ENCODE measurements at places on chromosomes 12 and 14.

GRCh38 chr12:71190822-71191221 lies 33.0 kb upstream of the TSPAN8 start:
- DNase-seq, result no peak

DNA sequence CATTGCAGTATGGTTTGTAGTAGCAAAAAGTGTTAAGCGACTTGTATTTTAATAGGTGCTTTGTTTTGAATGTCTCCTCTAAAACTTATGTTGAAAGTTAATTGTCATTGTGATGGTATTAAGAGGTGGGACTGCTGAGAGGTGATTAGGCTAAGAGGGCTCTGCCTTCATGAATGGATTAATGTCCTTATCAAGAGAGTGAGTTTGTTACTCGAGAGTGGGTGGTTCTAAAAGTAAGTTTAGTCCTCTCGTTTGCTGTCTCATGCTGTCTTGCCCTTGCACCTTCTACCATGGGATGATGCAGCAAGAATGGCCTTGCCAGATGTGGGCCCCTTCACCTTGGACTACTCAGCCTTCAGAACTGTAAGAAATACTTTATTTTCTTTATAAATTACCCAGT lies 17.4 kb downstream of the ZDHHC17 start:
- no peak for DNase-seq

DNA sequence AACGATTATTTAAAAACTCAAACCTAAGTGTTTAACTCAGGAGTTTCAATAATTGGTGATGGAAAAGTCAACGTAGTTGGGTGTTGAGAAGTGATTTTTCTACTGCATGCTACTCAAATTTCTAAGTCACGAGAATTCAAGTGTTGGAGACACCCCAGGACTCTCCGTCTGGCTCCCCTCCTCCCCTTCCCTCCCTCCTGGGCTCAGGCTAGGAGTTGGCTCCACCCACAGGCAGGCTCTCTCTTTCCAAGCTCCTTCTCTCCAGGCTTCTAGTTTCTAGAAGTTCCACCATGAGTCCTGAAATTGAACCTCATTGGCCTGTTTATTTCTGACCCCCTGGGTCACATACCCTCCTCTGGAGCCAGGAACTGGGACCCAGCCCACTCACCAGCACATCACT lies 73.0 kb downstream of the TMEM132D start:
- no peak for DNase-seq

- no peak for DNase-seq
These were observed 152.4 kb downstream of the BRMS1L start for GRCh38 chr14:35978561-35978960.

GRCh38 chr12:121017966-121018491 lies 1.7 kb upstream of the C12orf43 start:
- DNase-seq, result no peak

DNA sequence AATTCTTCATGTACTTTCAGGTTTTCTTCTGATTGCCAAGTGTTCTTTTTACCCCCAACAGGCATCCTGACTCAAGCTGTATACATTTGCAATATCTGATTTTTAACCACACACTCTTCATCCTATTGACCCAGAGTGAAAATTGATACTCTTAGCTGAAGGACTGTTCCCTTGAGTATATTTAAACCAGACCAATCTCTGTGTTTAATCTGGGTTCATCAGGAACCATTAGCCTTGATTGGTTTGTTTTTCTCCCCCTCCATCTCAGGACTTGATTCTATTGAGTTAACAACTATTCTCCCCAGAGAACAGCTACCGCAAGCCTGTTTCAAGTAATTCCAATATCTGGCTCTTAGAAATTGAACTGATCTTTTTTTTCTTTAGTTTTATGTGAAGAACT lies 222.3 kb upstream of the NOVA1 start:
- no peak for DNase-seq

- no peak for DNase-seq
These were observed 109.7 kb upstream of the LHX5 start for GRCh38 chr12:113581342-113581741.

DNA sequence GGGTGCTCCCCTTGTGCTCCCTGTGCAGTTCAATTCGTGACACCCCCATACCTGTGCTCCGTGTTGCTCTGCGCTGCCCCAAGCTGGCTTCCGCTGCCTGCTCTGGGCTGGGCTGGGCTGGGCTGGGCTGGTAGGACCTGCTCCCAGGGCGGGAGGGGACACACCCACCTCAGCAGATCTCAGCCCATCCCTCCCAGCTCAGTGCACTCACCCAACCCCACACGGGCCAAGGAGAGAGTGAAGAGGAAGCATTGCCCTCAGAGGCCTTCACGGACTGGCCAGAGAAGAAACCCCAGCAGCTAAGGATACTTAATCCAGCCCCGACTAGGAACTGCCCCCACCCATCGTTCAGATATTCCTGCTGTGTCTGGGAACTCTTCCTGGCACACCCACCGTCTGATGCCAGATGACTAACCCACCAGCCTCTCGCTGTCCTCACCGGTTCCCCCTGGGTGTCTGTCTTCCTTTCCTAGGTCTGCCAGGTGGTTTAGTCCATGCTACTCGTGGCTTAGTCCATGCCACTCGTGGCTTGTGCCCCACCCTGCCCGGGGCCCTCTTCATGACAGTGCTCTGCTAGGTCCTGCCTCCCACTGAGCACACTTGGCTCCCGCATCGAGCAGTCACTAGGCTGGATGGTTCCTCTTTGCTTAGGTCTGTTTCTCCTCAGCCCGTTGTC lies at the start of gene LPAR5:
TSS of gene LPAR5 (minus strand) at position 104 of the 676 bp plus-strand sequence. CDS start 14,711 bp downstream, outside the sequence.
- DNase-seq, result peak; percentile 38

DNA sequence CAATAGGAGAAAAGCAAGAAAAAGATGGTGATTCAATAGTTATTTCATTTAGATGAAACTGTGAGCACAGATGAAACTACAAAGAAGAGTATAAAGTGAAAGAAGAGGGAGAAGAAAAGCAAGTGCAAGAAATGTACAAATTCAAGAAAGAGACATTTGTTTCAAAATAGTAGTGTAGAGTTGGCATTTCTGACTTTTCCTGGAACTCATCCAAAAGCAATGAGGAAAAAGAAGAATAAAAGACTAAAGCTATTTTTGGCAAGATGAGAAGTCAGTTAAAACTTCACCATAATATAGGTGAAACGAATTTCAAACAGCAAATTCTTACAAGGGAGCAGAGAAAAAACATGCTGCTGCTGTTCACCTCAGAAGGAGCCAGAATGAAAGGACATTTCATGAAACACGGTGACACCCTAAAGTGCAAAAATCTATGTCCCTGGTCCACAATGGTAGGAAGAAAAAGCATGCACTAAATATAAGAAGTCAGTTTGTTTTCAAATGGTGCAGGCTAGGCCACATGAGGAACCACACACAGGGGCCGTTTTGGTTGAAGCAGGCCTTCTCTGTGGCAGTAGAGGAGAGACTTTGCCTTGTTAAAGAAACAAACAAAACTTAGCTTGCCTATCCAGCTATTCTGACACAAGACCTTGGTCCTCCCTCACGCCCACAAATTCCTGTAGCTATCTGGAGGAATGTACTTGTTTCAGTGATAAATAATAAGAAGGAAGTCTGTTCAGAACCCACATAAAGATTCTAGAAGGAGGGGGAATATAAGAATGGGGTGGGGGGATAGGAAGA lies 11.1 kb upstream of the CMAS start:
- no peak for DNase-seq

- DNase-seq, result no peak
These were observed 128.0 kb downstream of the GPR135 start for GRCh38 chr14:59337141-59337611.

GRCh38 chr12:93226361-93226760 lies 151.4 kb upstream of the NUDT4 start:
- DNase-seq, result no peak

GRCh38 chr12:86376052-86376451 lies 119.9 kb upstream of the MGAT4C start:
- no peak for DNase-seq

GRCh38 chr14:82963756-82964155 lies 1430.1 kb upstream of the SEL1L start:
- no peak for DNase-seq

DNA sequence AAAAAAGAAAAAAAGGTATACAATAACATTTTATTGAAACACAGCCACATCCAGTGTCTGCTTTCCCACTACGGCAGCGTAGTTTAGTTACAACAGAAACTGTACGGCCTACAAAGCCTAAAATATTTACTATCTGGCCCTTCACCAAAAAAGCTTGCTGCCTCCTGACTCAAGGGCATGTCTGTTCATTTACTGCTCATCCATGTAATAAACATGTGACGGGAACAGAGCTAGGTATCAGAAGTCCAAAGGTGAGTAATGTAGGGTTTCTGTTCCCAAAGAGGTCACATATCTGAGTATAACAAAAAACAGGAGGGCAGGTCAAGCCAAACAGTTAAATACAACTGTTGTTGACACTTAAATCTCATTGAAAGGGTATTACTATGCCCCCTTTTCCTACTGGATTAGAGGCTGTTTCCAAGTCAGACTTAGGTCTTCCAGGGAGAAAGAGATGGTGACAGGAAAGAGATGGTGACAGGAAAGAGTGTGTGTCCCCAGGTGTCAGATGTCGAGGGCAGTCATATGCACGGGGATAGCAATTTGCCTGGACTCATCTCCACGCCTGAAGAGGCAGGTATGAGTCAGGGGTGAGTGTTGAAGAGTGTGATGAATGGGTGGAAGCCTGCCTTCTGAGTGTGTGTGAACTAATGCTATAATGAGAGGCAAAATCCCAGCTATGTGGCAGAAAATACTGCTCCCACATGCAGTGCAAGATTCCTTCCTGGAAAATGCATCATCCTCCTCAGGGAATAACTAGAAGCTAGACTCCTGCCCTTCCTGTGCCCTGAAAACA lies 77.7 kb downstream of the MAP3K9 start:
- no peak for DNase-seq

GRCh38 chr12:116456330-116457082 lies 102.7 kb upstream of the MAP1LC3B2 start:
- no peak for DNase-seq

- no peak for DNase-seq
These were observed 83.2 kb downstream of the DAD1 start for GRCh38 chr14:22505697-22506377.

- DNase-seq, result no peak
These were observed 193.9 kb downstream of the BCAT1 start for GRCh38 chr12:24754690-24755638.

DNA sequence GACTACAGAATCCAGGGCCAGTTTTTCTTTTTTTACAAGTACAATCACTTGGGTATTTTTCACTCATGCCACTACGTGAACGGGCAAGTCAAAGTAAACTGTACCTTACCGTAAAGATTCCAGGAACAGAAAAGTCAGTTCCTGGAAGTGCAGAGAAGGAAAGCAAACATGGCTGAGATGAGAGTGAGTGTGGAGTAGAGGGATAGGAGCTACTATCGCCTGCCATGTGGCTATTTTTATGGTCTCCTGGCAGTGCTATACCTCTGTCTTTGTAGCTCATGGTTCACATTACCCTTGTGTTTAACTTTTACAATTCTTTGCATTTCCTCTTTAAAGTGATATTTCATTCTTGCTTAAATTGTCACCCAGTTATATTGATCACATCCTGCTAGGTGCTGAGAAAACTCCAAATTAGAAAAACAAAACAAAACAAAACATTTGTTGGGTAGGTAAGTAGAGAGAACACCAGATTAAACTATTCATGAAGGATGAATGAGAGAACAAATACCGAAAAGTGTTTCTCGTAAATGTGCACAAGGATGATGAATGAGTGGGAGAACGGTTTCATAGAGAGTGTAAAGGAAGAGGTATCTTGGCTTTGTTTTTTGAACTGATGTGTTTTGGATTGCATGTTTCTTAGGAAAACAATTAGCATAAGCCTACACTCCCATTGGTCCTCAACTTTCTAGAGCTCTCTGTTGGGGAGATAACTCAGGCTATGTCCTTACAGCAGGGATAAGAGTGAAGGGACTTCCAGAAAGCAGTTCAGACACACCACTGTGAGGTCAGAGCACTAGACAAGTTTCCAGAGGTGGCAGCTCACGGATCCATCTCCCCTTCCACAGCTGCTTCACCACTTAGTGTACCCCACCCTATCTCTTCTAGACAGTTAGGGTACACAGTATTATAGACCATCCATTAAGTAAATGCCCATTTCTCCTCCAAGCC lies 163.7 kb downstream of the IPO8 start:
- DNase-seq, result no peak

GRCh38 chr12:57816855-57817151 lies 1.7 kb downstream of the AVIL start:
- peak; percentile 90 for DNase-seq

- no peak for DNase-seq
These were observed 189.3 kb downstream of the ITPR2 start for GRCh38 chr12:26643532-26644315.

- DNase-seq, result no peak
These were observed 141.9 kb downstream of the CRADD start for GRCh38 chr12:93819050-93819491.

GRCh38 chr14:20143911-20144310 lies 5.3 kb downstream of the OR4N5 start:
- DNase-seq, result no peak

GRCh38 chr14:58919217-58919616 lies 269.2 kb upstream of the DAAM1 start:
- no peak for DNase-seq

- no peak for DNase-seq
These were observed 111.9 kb downstream of the BEGAIN start for GRCh38 chr14:100475268-100475667.

- no peak for DNase-seq
These were observed 138.0 kb upstream of the CPNE8 start for GRCh38 chr12:39043424-39043822.

- DNase-seq, result no peak
These were observed 139.5 kb upstream of the AEBP2 start for GRCh38 chr12:19299765-19300164.

- DNase-seq, result no peak
These were observed 226.7 kb downstream of the NPAS3 start for GRCh38 chr14:33165144-33165925.

GRCh38 chr14:89720741-89721729 lies 233.5 kb downstream of the EFCAB11 start:
- peak; percentile 92 for DNase-seq

DNA sequence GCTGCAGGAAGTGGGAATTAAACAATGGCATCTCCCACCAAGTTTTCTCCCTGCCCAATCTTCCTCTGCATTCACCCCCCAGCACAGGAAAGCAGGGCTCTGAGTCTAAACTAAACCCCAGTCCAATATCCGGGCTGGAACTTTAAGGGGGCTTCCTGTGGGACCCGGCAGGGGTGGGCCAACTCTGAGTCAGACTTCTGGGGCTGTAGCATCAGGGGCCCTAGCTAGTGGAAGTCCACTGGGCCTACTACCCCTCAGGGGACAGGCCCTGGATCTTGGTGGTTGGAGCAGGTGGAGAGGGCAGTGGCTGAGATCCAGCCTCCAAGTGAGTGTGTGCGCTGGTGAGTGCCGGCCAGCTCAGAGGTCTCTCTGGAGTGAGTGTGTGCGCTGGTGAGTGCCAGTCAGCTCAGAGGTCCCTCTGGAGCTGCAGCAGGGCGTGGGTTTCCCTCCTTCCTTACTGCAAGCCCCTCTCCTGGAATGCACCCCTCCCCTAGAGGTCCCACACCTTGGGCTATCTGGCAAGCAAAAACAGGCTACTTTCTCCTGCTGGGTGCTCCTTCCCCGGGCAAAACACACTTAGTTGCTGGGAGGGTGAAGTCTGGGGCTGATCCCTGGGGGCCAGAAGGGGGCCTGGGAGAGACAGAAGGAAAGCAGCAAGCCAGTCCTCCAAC lies 5.6 kb upstream of the LHX5 start:
- DNase-seq, result no peak

GRCh38 chr14:36757734-36758601 lies 96.3 kb downstream of the PAX9 start:
- no peak for DNase-seq

- DNase-seq, result no peak
These were observed 352.3 kb upstream of the TMPO start for GRCh38 chr12:98162906-98163678.

- no peak for DNase-seq
These were observed 59.4 kb downstream of the ITPK1 start for GRCh38 chr14:93056166-93056839.
